Natural killer cell treated with Interleukin-12 subunit alpha and Interleukin-12 subunit beta and Interleukin-15 and Interleukin-18, amount 100 ng/mL, for 72 hours (primary cell): ENCODE measurements at places on chromosomes 16 and 17. TPM values are rescaled to one million over a fixed set of nuclear protein-coding genes. Genes with fewer than 3 reads are reported as not detected.

GRCh38 chr16:31487071-31487719 lies 4.3 kb downstream of the SLC5A2 start:
- no peak overlapping the region for H3K27ac ChIP-seq
- H3K36me3 ChIP-seq: no peaks in the 10 kb centered on the region
- peak overlapping the region; percentile 82 for H3K4me3 ChIP-seq
- DNase-seq: no peak
- H3K27me3 ChIP-seq: no peaks in the 10 kb centered on the region

GRCh38 chr16:4536391-4537106 lies 2.0 kb downstream of the CDIP1 start:
- DNase-seq: no peak
- no peaks in the 10 kb centered on the region for H3K27me3 ChIP-seq
- H3K36me3 ChIP-seq: peaks cover 5% of the 10 kb centered on the region
- H3K4me3 ChIP-seq: peak overlapping the region; percentile 76
- H3K27ac ChIP-seq: no peak overlapping the region

DNA sequence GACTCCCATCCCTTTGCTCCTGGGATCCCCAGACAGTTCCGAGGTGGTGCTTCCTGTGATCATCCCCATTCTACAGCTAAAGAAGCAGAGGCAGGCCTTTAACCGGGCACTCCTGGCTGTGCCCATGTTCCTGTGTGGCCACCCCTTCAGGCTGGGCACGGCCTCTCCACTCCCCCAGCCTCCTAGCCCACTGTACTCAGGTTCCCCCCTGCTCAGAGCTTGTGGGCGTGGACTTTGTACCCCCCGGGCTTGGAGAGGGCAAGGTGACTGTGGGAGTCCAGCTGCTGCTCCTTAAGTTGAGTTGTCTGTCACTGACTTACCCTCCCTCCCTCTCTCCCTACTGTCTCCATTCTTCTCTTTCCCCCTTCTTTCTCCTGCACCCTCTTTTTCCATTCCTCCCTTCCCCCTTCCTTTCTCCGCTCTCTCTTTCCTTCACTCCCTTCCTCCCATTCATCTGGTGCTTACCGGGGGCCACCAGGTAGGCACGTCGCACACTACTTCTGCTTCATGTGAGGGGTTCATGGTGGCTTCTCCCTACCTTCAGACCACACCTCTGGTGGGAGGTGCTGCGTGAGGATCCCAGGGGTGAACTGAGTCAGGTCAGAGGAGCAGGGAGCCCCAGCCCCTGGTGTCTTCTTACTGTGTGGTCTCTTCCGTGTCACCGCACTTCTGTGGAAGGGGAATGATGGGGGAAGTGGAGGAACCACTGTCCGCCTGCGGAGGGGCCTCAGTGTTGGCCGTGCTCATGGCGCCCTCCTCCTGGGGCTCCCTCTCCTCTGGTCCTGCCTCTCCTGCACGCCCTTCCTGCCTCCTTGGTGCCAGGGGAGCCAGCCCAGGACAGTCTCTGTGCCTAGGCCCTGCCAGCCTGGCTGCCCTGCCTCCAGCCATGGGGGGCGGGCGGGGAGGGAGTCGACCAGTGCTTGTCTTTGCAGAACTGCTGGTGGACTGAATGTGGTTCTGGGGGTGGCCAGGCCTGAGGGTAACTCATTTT lies 29.7 kb downstream of the CMIP start:
- no peak overlapping the region for H3K4me3 ChIP-seq
- H3K4me1 ChIP-seq: peaks cover 86% of the 10 kb centered on the region
- no peaks in the 10 kb centered on the region for H3K27me3 ChIP-seq
- H3K27ac ChIP-seq: peak overlapping the region; percentile 81

DNA sequence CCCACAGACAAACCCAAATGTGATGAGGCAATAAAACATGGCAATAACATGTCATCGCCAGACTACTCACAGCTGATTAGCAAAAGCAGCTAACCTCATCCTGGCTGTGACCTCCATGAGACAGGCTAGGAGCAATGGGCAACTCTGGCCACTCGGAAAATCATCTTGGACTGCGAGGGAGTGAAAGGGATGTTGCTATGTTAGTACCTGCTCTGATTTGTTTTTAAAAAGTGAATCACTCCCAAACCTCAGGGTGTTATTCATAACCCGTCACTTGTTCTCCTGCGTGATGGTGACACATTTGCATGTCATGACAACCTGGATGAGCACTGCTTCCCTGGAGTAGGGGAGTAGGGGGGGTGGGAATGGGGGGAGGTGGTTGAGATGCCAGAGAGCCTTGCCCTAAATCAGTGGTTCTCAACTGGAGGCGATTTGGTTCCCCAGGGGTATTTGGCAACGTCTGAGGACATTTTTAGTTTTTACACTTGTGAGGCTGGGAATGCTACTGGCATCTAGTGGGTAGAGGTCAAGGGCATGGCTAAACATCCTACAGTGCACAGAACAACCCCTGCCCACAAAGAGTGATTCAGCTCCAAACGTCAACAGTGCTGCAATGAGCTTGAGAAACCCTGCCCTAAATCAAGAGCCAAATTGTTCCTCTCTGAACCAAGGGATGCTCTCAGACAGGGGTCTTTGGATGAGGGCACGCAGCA lies 241.7 kb downstream of the SOX9 start:
- no peak for DNase-seq
- H3K4me1 ChIP-seq: no peaks in the 10 kb centered on the region
- H3K27me3 ChIP-seq: no peaks in the 10 kb centered on the region
- no peak overlapping the region for H3K4me3 ChIP-seq
- no peak overlapping the region for H3K27ac ChIP-seq

DNA sequence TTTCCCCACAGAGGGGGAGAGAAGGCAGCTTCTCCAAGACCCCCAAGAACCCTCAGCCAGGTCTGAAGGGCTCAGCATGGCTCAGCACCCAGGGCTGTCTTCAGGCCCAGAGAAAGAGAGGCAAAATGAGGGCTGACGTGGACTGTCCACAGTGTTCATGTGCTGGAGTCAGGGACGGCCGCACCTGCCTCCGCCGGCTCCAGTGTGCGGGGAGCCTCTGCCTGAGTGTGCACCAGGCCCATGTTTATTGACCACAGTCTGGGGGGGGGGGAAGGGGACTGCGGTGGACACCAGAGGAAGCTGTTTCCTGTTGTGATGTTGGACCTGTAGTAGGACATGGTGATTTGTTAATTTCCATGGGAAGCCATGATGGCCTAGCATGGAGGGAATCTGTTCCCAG lies 6.9 kb downstream of the MRM1 start:
- H3K4me1 ChIP-seq: peaks cover 30% of the 10 kb centered on the region
- no peak overlapping the region for H3K27ac ChIP-seq
- no peaks in the 10 kb centered on the region for H3K27me3 ChIP-seq
- no peak for DNase-seq

- peak overlapping the region; percentile 90 for H3K27ac ChIP-seq
- peak overlapping the region; percentile 96 for H3K4me3 ChIP-seq
- no peaks in the 10 kb centered on the region for H3K27me3 ChIP-seq
- H3K4me1 ChIP-seq: peaks cover 58% of the 10 kb centered on the region
- no peak for DNase-seq
- H3K36me3 ChIP-seq: no peaks in the 10 kb centered on the region
Measured at GRCh38 chr17:17044846-17045561, 2.7 kb downstream of the MPRIP start.

GRCh38 chr16:85536073-85536410 lies 77.1 kb upstream of the GSE1 start:
- H3K4me1 ChIP-seq: peaks cover 12% of the 10 kb centered on the region
- no peaks in the 10 kb centered on the region for H3K27me3 ChIP-seq
- H3K36me3 ChIP-seq: no peaks in the 10 kb centered on the region
- no peak overlapping the region for H3K27ac ChIP-seq

DNA sequence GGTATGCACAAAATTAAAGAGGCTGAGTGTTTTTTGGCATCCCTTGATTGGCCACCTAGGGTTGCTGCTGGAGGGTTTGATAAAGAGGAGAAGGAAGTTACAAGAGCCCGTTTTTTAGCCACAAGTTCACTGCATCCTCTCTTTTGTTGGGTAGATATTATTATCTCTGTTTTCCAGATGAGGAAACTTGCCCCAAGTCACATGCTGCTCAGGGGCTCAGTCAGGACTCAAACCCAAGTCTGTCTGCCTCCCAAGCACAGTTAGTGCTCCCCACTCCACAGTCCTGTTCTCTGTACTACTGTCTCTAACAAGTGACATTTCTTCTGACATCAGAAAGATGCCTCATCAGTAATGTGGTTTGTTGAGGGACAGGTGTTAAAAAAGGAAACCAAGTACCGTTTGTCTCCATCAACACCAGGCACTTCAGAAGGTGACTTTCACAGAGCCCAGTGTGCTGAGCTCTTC lies 1.4 kb downstream of the NT5M start:
- peak overlapping the region; percentile 84 for H3K27ac ChIP-seq
- no peaks in the 10 kb centered on the region for H3K36me3 ChIP-seq
- H3K4me1 ChIP-seq: peaks cover 36% of the 10 kb centered on the region

DNA sequence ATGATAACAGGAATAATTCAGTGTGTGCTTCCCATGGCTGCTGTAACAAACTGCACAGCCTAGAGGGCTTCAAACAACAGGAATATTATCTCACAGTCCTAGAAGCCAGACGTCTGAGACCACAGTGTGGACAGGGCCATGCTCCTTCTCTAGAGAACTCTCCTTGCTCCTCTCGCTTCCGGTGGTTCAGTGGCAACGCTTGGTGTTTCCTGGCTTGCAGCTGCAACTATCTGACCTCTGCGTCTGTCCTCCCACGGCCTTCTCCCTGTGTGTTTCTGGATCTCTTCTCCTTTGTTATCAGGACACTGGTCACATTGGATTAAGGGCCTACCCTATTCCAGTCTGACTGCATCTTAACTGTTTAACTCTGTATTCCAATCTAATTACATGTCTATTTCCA lies 414.3 kb downstream of the MAF start:
- no peak overlapping the region for H3K27ac ChIP-seq
- no peak overlapping the region for H3K4me3 ChIP-seq
- no peak for DNase-seq
- H3K36me3 ChIP-seq: peaks cover 13% of the 10 kb centered on the region
- peaks cover 1% of the 10 kb centered on the region for H3K27me3 ChIP-seq
- H3K4me1 ChIP-seq: peaks cover 23% of the 10 kb centered on the region

- DNase-seq: no peak
- H3K4me1 ChIP-seq: no peaks in the 10 kb centered on the region
- no peaks in the 10 kb centered on the region for H3K36me3 ChIP-seq
- H3K27ac ChIP-seq: no peak overlapping the region
- no peaks in the 10 kb centered on the region for H3K27me3 ChIP-seq
Measured at GRCh38 chr17:68054296-68054900, 18.9 kb downstream of the KPNA2 start.

- H3K27ac ChIP-seq: peak overlapping the region; percentile 78
- DNase-seq: no peak
- peak overlapping the region; percentile 53 for H3K4me3 ChIP-seq
- H3K27me3 ChIP-seq: peaks cover 2% of the 10 kb centered on the region
- H3K36me3 ChIP-seq: no peaks in the 10 kb centered on the region
- peaks cover 47% of the 10 kb centered on the region for H3K4me1 ChIP-seq
Measured at GRCh38 chr16:57889522-57889921, 81.4 kb downstream of the CNGB1 start.

DNA sequence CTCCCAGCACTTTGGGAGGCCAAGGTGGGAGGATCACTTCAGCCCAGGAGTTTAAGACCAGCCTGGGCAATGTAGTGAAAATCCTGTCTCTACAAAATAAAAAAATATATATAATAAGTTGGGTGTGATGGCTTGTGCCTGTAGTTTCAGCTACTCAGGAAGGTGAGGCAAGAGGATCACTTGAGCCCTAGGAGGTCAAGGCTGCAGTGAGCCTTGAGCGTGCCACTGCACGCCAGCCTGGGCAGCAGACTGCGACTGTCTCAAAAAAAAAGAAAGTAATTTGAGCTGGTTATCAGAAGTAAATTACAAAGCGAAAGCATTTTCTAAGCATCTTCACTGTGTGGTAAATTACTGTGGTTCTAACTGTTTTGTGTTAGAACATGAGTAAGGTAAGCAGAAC lies 66.2 kb downstream of the NQO1 start:
- H3K27ac ChIP-seq: no peak overlapping the region
- H3K27me3 ChIP-seq: no peaks in the 10 kb centered on the region
- DNase-seq: no peak
- no peaks in the 10 kb centered on the region for H3K4me1 ChIP-seq
- H3K4me3 ChIP-seq: no peak overlapping the region

GRCh38 chr17:72393553-72393952 lies 272.7 kb downstream of the SOX9 start:
- H3K27me3 ChIP-seq: peaks cover 7% of the 10 kb centered on the region
- no peak overlapping the region for H3K27ac ChIP-seq
- no peaks in the 10 kb centered on the region for H3K4me1 ChIP-seq

GRCh38 chr17:35923609-35924114 lies 6.9 kb downstream of the RDM1 start:
- no peak for DNase-seq
- no peaks in the 10 kb centered on the region for H3K36me3 ChIP-seq
- no peak overlapping the region for H3K27ac ChIP-seq
- H3K4me1 ChIP-seq: peaks cover 28% of the 10 kb centered on the region
- H3K27me3 ChIP-seq: no peaks in the 10 kb centered on the region

GRCh38 chr16:28202147-28202746 lies 9.5 kb downstream of the XPO6 start:
- no peak for DNase-seq
- H3K27me3 ChIP-seq: no peaks in the 10 kb centered on the region
- H3K4me3 ChIP-seq: peak overlapping the region; percentile 73

- DNase-seq: no peak
- no peak overlapping the region for H3K27ac ChIP-seq
- H3K27me3 ChIP-seq: no peaks in the 10 kb centered on the region
Measured at GRCh38 chr16:11665071-11665491, 3.2 kb upstream of the SNN start.

DNA sequence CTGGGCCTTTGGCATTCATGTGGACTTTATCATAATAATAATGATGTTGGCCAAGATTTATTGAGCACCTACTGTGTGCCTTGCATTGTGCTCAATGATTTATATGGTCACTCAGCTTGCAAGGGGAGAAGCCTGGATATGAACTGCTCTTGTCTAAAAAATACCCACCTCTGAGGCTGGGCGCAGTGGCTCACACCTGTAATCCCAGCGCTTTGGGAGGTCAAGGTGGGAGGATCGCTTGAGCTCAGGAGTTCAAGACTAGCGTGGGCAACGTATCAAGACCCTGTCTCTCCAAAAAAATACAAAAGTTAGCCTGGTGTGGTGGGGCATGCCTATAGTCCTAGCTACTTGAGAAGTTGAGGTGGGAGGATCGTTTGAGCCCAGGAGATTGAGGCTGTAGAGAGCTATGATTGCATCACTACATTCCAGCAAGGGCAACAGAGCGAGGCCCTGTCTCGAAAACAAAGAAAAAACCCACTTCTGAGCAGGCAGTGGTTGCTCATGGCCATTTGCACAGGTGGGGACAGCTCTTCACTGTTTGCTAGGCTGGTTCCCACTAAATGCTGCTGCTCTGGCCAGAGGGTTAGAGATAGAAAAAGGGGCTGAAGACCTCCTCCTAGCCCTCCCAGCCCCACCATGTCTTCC lies 4.3 kb upstream of the ADGRG1 start:
- peaks cover 8% of the 10 kb centered on the region for H3K27me3 ChIP-seq
- H3K4me1 ChIP-seq: peaks cover 22% of the 10 kb centered on the region
- H3K36me3 ChIP-seq: no peaks in the 10 kb centered on the region
- no peak overlapping the region for H3K4me3 ChIP-seq

GRCh38 chr17:28950017-28950751 lies 1.1 kb downstream of the PHF12 start:
- no peaks in the 10 kb centered on the region for H3K36me3 ChIP-seq
- no peaks in the 10 kb centered on the region for H3K27me3 ChIP-seq
- peak overlapping the region; percentile 96 for H3K4me3 ChIP-seq
- H3K27ac ChIP-seq: peak overlapping the region; percentile 89

CD300H gene
- not detected for total RNA-seq

DNASE1L2 gene
- 3.5 TPM for total RNA-seq

P2RX5 gene
- total RNA-seq: 2,596 TPM

WDR81 gene
- total RNA-seq: 30.9 TPM

MT1E gene
- total RNA-seq: 58.5 TPM

MEFV gene
- 0.26 TPM for total RNA-seq

PRKCB gene
- total RNA-seq: 273 TPM

CFAP119 gene
- total RNA-seq: 3.4 TPM

GIT1 gene
- total RNA-seq: 40.8 TPM

SLC52A1 gene
- not detected for total RNA-seq
